NCI-H748 treated with DMSO at 0.1 percent for 48 hours (cell line): ENCODE measurements at places on chromosomes 6 and 20.

DNA sequence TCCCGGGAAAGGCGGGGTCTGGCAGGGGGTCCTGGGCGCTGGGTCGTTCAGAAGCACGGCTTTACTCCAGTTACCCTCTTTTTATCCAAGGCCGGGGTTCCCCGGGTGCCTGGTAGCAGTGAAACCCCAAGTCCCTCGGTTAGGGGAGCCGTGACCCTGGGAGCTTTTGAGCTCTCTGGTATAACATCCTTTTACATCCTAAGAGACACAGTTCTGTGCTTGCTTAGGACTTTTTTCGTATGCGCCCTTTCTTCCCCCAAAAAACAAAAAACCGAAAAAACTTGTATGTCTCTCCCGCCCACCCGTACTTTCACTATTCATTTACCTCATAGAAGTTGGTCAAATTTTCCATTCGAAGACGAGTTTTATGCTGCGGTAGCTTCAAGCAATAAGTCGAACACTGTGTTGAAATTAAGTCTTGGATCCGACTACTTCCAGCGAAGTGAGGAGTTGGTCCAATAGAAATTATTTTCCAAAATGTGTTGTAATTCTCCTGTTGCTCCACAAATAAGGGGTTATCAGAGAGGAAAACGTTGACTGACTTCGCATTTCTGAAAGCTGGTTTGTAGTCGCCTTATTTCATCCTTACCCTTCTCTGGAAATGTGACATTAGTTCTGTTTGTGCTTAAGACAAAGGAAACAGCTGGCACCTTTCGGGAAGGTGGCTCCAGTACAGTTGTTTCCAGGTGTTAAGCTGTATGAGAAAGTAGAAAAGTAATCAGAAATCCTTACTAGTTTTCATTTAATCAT lies 816 bp upstream of the MAN1A1 start:
- peak; percentile 72 for DNase-seq

- DNase-seq: no peak
These were observed 48.1 kb upstream of the GCLC start for GRCh38 chr6:53593001-53593488.

GRCh38 chr6:9732056-9732455 lies 682.8 kb downstream of the TFAP2A start:
- peak; percentile 36 for DNase-seq

GRCh38 chr6:56510984-56511531 lies 131.6 kb downstream of the DST start:
- peak; percentile 81 for DNase-seq

- no peak for DNase-seq
These were observed 74.3 kb downstream of the SLX4IP start for GRCh38 chr20:10509376-10509775.

DNA sequence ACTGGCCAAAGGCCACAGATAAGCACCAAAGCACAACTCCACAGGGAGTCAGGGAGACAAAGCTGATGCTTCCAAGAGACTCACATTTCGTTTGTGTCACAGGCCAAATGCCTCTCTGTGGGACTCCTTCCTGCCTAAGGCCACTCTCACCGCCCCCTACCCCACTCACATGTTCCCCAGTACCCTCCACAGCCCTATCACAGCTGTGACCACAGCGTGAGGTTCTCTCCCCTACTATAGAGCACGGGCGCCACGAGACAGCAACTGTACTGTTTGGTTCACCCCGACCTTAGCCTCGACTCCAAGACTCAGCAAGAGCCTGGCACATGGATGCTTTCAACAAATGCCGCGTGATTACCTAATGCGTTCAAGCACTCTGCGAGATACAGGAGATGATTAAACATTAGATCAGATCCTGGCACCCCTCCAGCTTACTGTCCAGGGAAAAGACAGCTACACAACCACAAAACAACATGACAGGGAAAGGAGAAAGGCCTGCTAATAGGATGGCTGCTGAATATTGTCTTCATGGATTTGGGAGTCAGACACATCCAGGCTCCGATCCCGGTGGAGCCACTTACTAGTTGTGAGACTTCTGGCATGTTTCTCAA lies 105.5 kb downstream of the AGPAT4 start:
- peak; percentile 93 for DNase-seq

- no peak for DNase-seq
These were observed 8.1 kb upstream of the APCDD1L start for GRCh38 chr20:58523072-58523970.

DNA sequence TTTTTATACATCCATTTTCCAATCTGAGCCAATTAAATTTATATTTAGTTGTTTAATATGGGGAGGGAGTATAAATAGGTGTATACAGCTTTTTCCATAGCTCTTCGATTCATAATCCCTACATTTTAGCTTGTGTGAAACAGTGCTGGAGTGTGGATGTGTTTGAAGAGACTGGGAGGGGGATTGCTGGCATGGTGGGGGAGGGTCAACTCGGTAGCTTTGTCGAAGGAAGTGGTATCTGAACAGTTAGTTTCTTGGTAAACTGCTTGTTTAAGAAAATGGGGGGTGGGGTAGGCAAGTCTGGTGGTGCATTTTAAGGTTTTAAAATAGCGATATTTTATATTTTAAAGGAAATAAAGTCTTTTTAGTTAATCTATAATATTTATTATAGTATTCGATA lies 1.4 kb upstream of the LIN28B start:
- DNase-seq: no peak
